Activated naive CD4-positive, alpha-beta T cell treated with anti-CD3 and anti-CD28 coated beads, Interleukin-2, amount 50 U/mL, for 72 hours (primary cell): ENCODE measurements at places on chromosomes 12 and 14.

DNA sequence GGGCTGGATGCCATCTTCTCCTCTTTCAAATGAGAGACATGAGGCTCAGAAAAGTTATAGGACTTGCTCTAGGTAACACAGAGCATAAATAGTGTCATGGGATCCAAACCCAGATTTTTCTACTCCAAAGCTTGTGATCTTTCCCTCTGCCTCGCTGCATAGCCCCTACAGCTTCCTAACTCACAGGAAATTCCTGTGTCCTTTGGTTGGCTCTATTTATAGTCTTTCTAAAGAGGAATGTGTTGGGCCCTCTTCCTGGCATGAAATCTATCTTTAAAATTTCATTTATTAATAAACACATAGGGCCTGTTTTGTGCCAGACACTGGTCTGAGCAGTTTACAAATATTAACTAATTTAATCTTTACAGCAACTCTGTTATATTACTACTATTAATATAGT, 9.8 kb upstream of the KCNA5 start:
- no peak for DNase-seq

- no peak for DNase-seq
These were observed 45.0 kb downstream of the GPR65 start for GRCh38 chr14:88049936-88050335.

GRCh38 chr14:59126714-59127436, 61.6 kb upstream of the DAAM1 start:
- DNase-seq, result peak; percentile 7

DNA sequence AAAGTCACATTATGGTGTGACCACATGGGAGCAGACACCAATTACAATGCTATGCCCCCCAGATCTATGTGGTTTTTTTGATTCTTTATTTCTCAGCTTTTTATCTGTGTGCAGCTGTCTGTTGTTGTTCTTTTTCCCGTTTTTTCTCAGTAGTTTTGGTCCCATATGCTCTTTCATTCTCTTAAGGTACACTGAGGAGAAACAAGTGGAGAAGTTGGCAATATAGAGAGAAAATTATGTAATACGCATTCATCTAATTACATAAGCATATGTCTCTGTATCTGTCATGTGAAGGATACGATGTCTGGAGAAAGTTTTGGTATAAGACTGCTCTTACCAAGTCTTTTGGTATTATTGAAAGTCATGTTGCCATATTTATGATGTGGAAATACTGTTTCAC, 819.0 kb downstream of the NRXN3 start:
- DNase-seq, result no peak

- DNase-seq, result no peak
These were observed 1.2 kb upstream of the PA2G4 start for GRCh38 chr12:56103066-56103711.

GRCh38 chr12:124278389-124279101, 16.3 kb upstream of the RFLNA start:
- DNase-seq, result no peak

GRCh38 chr12:5511644-5512600, 80.0 kb downstream of the NTF3 start:
- DNase-seq, result no peak

- DNase-seq, result no peak
These were observed 8.9 kb upstream of the MORN3 start for GRCh38 chr12:121678305-121678704.

DNA sequence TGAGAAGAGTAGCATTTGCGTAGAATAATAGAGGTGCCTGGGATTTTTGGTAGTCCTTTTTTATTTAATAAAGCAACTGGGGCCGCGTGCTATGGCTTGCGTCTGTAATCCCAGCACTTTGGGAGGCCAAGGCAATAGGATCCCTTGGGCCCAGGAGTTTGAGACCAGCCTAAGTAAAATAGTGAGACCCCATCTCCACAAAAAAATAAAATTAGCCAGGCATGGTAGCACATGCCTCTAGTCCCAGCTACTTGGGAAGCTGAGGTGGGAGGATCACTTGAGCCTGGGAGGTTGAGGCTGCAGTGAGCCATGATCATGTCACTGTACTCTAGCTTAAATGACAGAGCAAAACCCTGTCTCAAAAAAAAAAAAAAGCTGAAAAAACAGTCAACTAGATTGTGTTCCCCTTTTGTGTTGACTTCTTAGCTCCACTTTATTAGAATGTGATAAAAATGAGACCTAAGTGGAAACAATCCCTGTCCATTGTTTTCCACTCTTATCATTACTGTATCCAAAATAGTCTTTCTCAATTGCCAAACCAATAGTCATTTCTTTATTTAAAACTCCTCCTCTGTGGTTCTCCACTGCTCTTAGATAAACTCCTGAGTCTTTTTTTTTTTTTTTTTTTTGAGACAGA, 7.4 kb downstream of the PRKCH start:
- no peak for DNase-seq

DNA sequence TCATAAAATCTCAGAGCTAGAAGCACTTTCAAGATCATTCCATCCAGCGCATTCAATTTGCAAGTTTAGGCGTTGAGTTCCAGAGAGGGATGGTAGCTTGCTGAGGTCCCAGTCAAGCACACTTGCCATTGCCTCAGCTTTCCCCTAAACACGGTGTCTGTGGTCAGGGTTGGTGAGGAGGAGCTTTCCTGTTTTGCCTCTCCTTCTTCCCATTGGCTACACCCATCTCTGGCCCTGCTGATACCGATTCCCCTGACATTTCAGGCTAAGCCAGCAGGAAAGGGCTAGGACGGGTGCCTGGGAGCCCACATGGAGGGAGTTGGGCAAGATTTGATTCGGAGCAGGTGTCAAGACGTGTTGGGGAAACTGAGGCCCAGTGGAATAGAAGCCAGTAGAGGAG, 9.1 kb downstream of the NFATC4 start:
- no peak for DNase-seq

- DNase-seq, result no peak
These were observed 13.8 kb downstream of the GXYLT1 start for GRCh38 chr12:42130672-42131402.

DNA sequence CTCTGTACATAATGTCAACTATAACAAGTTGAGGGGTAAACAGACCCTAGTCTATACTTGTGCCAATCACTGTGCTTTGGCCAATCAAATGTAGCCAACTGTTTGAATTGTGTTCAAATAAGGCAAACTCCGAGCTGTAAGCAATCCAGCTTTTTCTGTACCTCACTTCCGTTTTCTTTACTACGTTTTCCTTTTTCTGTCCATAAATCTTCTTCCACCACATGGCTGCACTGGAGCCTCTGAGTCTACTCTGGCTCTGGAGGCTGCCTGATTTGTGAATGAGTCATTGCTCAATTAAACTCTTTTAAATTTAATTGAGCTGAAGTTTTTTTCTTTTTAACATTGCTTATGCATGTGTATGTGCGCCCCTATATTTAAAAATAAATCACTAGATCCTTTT, 29.7 kb downstream of the CLEC1A start:
- DNase-seq, result no peak

- no peak for DNase-seq
These were observed 433.3 kb downstream of the PRKD1 start for GRCh38 chr14:29494312-29494711.

DNA sequence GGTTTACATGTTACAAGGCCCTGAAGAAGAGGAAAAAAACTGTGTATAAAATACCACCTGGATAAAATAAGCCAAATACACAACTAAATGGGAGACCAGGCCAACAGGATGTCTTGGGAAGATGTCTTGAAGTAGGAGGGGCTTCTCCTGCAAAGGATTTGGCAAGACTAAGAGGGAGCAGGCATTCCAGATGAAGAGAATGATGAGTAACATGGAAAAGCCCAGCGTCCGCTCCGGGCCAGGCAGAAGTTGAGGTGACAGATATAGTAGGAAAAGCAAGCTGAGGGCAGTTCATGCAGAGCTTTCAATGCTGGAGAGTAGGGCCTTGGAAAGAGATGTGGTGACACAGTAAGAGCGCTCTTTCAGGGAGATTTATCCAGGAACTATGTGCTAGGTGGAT, 16.1 kb upstream of the EIF4B start:
- DNase-seq, result no peak

DNA sequence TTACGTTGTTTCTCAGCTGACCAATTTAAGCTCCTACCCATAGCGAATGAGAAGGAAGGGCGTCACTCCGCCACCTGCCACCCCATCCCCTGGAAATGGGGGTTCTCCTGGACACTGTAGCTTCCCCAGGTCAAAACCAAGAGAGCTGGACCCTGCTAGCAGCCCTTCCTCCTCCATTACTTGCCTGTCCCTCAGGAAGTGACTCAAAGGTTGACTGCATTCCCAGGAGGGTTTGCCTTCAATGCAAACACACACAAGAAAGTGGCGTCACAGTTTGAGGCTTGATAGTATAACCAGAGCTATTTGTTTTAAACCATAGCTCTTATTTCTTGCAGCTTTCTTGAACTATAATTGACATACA, 79.1 kb downstream of the KCNK13 start:
- DNase-seq, result no peak

DNA sequence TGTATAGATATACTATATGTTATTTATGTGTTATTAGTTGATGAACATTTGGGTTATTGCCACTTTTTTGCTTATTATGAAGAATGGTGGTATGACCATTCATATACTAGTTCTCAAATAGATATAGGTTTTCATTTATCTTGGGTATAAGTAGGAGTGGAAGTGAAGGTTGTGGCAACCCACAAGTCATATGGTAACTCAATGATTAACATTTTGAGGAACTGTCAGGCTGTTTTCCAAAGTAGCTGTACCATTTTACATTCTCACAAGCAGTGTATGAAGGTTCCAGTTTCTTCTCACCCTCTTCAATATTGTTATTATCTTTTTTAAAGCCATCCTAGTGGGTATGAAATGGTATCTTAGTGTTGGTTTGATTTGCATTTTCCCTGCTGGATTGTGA, 19.0 kb upstream of the MSRB3 start:
- no peak for DNase-seq

- DNase-seq, result peak; percentile 87
These were observed 576 bp downstream of the SYNE3 start for GRCh38 chr14:95515596-95516552.

GRCh38 chr14:34137001-34137745, 186.3 kb upstream of the EGLN3 start:
- no peak for DNase-seq

- no peak for DNase-seq
These were observed 33.8 kb upstream of the SLC25A3 start for GRCh38 chr12:98559666-98560065.

DNA sequence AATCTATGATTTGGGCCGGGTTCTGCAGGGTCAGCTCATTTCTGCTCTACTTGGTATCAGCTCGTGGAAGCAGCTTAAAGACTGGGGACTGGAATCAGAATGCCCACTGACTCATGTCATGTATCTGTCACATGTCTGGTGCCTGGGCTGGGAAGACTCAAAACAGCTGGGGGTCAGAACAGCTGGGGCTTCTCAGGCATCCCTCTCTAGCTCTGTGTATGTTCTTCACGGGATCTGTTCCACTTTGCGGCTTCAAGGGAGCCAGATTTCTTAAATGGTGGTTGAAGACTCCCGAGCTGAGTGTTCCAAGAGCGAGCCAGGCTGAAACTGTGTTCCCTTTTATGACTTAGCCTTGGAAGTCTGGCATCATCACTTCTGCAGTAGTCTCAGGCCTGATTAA, 11.9 kb downstream of the AEBP2 start:
- no peak for DNase-seq

GRCh38 chr12:72191761-72192160, 80.4 kb upstream of the TRHDE start:
- DNase-seq, result no peak

DNA sequence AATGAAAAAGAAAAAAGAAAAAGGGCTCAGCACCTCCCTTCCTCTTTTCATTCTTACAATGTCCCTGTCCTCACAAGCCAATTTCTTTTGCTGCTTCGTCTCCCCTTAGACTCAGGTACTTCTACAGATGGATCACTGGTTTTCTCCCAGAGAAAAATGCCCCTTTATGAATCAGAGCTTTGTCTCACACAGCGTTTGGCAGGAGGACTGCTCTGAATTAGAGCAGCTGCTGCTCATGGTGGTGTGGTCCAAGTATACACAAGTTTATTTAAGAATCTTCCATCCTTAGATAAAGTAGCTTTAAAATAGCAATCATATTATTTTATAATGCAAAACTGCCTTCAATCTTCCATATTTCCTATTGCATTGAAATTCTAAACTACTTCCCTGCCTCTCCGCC, 80.3 kb downstream of the SLC8A3 start:
- DNase-seq, result no peak

- no peak for DNase-seq
These were observed 91.1 kb upstream of the WSCD2 start for GRCh38 chr12:108037960-108038359.

DNA sequence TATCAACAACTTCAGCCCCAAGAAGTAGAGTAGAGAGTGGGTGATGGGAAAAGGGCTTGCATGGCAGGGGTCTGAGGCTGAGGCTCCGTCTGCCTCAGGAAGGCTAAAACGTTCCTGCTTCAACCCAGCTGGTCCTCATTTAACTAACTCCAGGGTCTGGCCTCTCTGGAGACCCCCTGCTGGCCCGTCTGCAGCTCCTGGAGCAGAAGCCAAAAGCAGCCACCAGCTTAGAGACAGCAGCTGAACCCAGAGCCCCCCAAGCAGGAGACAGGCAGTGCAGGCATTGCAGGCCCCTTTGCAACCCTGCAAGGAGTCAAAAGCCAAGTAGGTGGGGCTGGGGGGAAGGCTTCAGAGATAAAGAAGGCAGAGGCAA, 25.1 kb upstream of the LTBP2 start:
- DNase-seq, result no peak

DNA sequence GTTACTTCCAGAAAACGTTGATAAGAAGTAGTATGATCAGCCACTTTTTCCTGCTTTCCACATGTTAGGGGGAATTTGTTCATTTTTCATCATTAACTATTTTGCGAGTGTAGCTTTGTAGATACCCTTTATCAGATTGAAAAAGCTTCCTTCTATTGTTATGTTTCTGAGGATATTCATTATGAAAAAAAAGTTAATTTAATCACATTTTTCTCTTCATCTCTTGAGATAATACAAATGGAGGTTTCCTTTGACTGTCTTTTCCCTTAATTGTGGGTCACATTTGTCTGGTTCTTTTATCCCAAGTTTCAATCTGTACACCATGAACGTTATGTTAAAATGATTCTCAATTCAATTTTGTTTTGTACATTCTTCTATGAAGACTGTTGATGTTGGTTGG, 875.7 kb downstream of the SLC6A15 start:
- no peak for DNase-seq

DNA sequence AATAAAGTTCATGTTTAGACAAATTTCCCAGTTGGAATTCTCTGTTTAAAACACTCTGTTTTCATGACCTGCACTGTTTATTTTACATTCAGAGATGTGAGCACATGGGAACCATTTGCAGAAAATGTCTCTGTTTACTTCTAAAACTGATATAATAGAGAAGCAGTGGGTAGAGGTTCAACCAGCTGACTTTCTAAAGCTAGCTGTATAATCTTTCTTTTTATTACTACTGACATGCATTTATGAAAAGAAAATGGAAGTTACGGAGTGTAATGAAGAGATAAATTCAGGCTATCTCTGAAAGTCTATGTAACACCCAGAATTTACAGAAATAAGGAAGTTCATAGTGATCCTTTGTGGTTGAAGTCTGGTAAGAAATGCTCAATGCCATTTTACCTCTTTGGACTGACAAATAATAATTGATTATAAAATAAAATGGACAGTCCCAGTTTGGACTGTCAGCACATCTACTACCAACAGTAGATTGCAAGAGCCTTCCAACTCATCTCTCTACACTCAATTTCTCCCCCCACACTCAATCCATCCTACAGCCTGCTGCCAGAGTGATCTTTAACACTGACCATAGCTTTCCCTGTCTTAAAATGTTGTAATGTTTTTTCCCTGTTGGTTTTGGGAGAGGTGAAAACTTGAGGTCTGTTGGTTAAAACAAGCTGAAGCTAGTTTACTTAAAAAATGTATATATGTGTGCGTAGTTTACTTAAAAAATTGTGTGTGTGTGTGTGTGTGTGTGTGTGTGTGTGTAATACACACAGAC, 137.4 kb downstream of the AEBP2 start:
- no peak for DNase-seq

- peak; percentile 52 for DNase-seq
These were observed 339.0 kb downstream of the TMEM121 start for GRCh38 chr14:105865266-105865903.
